ENCODE measurements at places on chromosomes 13 and 19. TPM values are rescaled to one million over a fixed set of nuclear protein-coding genes. Genes with fewer than 3 reads are reported as not detected.

RNF17 gene
- 0.06 TPM for total RNA-seq

SCGB2B2 gene
- 0.20 TPM for total RNA-seq

IRGC gene
- total RNA-seq, result not detected

IGFL1 gene
- total RNA-seq, result not detected

GPR183 gene
- 5.2 TPM for total RNA-seq

CYP2A6 gene
- total RNA-seq, result 0.50 TPM

FBXO17 gene
- 7.7 TPM for total RNA-seq

All from spinal cord (tissue), 10 donors.